ENCODE measurements at places on chromosomes 5 and 9.

GRCh38 chr5:169412831-169413230 is 111.9 kb upstream of the SLIT3 start:
- no peak for DNase-seq

GRCh38 chr5:144815131-144815530 is 644.5 kb downstream of the KCTD16 start:
- DNase-seq, result no peak

GRCh38 chr9:33820231-33820745 is 3.3 kb downstream of the UBE2R2 start:
- no peak for DNase-seq

DNA sequence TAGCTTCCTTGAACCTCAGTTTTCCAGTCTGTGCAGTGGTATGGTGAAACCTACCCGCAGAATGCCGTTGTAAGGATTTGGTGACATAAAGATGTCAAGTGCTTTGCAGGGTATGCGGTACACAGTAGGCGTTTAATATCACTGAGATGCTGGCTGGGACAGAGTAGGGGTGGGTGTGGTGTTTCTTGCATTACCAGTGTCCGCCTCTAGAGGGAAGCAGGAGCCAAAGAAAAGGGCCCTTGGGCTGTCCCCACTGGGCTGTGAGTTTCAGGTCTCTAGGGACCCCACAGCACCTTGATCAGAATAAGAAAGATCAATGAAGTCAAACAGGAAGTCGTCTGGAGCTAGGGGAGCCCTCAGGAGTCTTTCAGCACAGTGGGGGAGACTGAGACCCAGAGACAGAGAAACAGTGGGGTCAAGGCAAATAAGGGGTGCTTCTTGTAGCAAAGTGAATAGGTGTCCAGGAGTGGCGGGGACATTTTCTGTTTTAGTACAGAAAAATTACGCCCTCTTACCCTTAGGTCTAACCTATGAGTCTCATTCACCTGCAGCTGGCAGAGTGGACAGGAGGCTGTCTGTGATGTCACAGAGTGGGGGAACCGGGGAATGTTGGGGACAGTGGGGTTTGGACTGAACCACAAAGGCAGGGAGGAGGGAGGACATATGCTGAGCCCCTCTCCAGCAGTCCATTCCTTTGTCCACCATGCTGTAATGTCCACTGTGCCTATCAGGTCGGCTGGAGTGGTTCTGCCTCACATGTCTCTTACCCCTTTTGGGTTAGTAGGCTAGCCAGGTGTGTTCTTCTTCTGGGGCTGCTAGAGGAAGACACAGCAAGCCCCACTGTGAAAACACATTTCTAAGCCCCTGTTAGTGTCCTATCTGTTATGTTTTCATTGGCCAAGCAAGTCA is 4.7 kb upstream of the TEX53 start:
- no peak for DNase-seq

DNA sequence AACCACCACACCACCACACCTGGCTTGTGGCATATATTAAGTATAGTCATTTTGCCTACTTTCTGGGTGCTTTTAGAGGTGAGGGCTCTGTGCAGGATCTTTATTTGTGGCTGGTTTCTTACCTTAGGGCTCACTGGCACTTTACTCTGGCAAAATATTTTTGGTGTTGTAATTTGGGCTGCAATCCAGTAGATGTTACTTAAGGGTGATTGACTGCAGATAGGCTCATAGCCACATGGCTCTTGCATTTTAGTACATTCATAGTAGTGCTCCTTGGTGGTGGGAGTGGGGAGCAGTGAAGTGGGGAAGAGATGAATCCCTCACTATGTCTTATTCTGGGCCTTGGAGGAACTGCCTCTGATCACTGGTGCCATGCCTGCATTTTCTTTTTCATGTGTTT is 376.1 kb upstream of the GRIN3A start:
- no peak for DNase-seq

Measured in amniotic stem cell (primary cell).